GM03348 (cell line): ENCODE measurements at places on chromosomes 1 and 21.

GRCh38 chr1:80878343-80878742 is 922.4 kb upstream of the ADGRL2 start:
- no peak for DNase-seq

DNA sequence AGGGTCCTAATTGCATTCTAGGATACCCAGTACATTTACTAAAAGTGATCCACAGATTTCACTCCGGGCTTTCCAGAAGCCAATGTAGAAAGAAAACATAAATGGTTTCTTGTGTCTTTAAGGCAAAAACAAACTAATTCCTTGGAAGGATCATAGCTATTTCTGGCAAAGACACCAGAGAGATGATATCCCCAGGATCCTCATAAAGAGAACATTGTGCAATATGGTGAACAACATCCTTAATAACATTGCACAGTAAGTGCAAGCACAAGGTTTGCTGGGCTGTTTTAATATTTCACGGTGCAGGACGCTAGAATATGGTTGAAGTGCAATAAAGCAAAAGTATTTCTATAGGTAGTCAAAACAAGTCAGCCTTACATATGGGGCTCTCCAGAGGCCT is 83.0 kb downstream of the NTPCR start:
- DNase-seq = peak; percentile 58

- DNase-seq = no peak
Measured at GRCh38 chr1:36023098-36023769, 60.7 kb upstream of the TEKT2 start.

DNA sequence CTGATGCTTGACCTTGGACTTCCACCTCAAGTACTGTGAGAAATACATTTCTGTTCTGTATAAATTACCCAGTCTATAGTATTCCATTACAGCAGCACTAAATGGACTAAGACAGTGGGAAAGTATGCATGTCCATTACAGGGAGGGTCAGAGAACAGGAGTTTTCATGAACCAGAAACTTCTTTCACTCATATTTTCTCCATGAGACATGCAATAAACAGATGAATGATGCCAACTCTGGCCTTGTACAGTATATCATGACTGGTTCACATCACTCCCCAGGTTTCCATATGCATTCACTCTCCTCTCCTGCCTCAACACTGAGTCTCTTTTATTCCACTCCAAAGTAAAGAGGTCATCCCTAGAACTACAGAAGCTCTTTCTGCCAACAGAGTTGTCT is 4.5 kb upstream of the IFI16 start:
- no peak for DNase-seq

- DNase-seq = no peak
Measured at GRCh38 chr1:75618382-75618781, 7.5 kb upstream of the SLC44A5 start.

DNA sequence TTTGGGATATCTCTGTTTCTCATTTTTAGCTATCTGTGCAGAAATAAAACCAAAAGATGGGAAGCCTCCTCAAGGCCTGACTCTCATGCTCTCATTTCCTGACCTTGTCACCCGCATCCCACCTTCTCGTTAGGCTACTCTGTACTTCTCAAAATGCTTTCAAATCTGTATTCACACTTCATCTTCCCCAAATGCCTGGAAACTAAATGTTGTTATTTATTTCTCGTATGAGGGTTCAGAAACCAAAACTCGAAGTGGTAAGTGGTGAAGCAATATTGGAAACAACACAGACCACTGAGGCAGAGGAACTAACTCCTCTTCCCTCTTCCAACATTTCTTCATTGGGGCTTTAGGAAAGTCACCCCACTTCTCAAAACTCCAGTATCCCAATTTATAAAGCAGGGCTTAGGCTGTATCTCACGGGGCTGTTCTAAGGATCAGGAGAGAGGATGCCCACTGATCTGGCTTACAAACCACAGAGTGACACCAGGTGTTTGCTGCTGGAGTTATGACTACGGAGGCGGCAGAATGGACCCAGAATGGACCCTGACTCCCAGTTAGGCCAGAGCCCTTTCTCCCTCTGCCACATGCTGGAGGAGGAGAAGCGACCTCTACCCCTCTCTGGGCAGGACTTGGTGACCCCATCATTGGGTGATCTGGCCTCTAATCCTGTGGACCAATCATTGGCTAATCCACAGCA is 3.5 kb downstream of the SLAMF7 start:
- DNase-seq = no peak

DNA sequence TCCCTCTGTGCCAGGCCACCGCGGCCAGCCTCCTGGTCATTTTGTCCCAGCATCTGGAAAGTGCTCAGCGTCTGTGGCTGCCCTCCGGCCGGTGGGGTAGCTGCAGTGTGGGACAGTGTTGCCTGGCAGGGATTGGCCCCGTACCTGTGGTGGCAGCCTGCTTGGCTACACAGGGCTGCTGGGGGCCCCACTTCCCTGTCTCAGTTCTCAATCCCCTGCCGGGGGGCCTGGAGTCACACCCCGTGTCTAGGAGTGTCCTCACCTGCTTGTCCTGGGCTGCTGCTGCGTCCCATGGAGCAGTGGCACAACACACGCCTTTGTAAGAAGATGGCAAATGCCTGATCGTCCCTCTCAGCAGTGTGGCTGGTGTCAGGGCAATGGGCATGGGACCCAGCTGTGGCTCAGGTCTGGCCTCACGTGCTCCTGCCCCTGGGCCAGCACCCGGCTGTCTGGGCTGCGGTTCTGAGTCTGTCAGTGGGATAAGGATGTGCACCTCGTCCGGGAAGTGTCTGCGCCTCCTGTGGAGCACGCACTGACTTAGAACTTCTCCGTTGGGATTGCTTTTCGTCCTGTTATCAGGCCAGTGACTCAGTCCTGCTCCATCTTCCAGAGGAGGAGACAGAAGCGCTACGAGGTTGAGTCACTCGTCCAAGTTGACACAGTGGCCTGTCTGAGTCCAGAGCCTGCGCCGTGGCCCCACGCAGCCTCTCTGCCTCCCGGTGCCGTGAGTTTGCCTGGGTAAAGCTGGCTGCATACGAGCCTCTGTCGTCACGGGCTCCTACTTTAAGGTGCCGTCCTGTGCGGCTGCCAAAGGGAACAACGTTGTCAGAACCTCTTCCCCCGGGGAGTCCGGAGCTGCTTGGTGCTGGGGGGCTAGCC is 41.0 kb downstream of the CRYAA start:
- no peak for DNase-seq

DNA sequence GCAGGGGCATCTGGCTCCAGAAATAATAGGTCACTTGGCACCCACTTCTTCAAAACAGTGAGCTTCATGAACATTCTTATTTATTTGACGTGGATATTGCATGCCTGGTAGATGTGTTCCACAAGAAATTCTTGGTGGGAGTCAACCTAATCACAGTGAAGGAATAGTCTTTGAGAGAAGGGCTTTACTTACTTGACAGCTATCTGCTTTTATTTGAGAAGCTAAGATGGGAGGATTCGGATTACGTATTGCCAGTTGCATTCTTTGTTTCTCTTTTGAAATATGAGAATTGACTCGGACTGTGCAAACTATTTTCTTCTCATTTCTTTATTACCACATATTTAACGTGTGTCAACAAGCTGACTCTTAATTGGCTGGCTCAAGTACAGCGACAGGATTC is 117.2 kb downstream of the FASLG start:
- peak; percentile 18 for DNase-seq

DNA sequence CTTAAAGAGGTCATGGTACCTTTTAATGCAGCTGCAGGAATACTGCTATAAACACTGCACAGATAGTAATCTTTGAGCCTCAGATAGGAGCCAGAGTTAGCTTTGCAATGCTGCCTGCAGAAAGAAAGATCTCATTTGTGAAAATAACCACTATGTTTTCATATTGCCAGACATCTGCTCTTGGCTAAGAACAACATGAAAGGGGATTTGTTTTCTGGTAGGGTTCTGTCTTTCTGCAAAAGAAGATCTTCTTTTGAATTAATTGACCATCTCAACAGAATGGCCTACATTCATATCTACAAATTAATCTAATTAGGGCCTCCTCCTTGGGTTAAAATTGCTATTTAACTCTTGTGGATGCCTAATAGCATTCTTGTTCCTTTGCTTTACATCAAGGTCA is 177.6 kb upstream of the DPYD start:
- no peak for DNase-seq

DNA sequence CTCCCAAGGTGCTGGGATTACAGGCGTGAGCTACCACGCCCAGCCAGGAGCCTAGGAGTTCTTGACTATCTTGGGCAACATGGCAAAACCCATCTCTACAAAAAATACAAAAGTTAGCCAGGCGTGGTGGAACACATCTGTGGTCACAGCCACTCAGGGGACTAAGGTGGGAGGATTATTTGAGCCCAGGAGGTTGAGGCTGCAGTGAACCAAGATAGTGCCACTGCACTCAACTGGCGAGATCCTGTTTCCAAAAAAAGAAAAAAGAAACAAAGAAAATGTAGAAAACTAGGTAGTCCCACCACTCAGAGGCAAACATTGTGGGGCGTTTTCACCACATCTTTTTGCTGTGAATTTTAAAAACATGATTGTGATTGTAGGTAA is 141.3 kb downstream of the ZZZ3 start:
- DNase-seq = no peak

DNA sequence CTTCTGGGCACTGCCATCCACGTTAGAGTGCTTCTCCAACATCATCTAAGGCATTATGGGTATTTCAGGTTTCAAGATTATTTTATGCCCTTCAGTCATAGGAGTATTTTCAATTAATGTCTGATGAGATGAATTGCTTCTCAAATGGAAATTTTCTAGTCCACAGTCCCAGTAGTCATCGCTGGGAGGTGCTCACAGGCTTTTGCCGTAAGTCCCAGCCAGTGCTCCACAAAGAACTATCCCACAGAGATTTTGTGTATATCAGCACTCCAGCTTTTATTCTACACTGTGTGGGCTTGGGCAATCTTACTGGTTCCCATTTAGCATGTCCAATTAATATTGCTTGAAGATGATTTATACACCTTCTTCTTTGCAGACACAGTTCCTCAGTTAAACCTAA is 61.0 kb downstream of the SMYD2 start:
- DNase-seq = no peak

DNA sequence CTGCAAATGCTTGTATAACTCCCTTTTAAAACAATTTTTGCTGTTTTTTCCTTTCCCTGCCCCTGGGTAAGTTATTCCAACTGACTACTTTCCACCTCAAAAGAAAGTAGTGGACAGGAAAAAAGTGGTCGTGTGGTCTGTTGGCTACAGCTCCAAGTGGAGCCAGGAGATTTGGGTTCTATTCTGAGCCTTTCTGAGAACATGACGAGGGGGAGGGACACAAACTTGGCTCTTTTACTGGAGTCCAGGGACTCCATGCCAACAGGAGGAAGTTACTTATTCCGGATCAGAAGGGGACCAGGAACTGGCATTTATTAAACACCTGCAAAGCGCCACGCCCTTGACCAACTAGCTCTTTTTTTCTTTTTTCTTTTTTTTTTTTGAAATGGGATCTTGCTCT is 79.0 kb upstream of the CAPZB start:
- DNase-seq = no peak

DNA sequence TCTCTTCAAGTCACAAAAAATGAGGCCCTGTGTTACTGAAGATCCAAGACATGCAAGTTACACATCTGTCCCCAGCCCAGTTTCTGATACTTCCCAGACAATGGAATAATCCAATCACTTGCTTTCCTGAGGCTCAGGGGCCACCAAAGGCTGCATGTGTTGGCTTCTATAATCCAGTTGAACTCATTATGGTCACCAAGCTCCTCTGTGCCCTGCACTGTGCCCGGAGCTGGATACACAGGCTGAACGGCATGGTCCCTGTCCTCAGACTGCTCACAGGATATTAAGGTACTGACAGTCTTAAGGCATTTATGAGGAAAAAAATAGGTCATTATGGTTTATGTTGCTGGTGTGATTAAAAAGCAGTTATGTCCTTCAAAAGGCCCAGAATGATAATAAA is 117.0 kb upstream of the SYT6 start:
- DNase-seq = no peak

GRCh38 chr21:46188226-46189212 is 4.3 kb upstream of the SPATC1L start:
- peak; percentile 59 for DNase-seq

GRCh38 chr1:1757422-1758058 is 20.7 kb downstream of the NADK start:
- no peak for DNase-seq

DNA sequence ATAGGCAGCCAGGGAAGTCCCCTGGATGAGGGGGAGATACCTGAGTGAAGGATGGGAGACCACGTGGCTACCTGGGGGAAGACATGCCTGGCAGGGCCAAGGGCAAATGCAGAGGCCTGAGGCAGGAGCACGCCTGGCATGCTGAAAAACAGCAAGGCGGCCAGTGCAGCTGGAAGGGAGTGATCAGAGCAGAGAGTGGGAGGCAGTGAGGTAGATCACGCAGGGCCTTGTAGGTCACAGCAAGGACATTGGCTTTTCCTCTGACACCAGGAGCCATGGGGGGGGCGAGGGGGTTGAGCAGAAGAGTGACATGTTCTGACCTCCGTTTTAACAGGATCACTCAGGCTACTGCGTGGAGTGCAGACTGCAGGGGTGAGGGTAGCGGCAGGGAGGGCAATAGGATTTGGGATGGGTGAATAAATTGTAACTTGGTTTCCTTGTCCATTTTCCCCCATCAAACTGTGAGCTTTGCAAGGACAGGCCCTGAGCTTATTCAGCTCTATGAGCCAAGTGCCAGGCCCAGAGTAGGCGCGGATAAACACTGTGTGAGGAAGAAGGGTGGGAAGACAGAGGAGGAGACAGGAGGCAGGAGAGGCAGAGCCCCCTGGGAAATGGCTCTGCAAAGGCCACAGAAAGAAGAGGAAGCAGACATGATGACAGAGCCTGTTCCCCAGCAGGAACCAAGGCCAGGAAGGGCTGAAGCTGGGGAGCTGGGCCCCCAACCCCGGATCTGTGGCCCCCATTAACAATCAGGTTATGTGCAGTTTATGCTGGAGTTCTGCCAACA is 16.6 kb downstream of the IFI6 start:
- no peak for DNase-seq

DNA sequence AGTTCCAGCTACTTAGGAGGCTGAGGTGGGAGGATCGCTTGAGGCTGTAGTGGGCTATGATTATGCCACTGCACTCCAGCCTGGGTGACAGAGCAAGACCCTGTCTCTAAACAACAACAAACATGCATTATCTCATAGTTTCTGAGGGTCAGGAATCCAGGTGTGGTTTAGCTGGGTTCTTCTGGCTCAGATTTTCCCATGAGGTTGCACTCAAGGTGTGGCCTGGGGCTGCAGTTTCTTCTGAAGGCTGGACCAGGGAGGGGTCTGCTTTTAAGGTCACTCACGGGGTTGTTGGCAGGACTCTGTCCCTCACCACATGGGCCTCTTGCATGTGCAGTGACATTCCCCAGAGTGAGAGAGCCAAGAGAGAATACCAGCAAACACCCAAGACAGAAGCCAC is 77.0 kb downstream of the EPHB2 start:
- DNase-seq = no peak

DNA sequence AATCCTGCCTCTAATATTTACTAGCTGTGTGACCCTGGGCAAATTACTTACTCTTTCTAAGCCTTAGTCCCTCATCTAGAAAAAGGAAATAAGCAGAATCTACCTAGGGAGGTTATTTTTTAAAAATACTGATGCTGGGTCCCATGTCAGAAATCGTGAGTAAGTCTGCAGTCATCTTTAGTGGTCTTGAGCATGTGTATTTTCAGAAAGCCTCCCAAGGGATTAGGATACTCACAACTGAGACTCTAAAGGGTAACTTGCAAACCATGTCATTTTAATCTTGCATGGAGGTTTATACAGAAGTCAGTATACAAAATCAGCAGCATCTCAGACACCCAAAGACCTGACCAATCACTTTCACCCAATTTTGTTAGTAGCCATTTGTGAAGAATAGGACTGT is 43.2 kb downstream of the DSTYK start:
- DNase-seq = no peak
